Left ventricle myocardium superior (tissue), 1 donor: ENCODE measurements at places on chromosomes 6 and 20. TPM values are rescaled to one million over a fixed set of nuclear protein-coding genes. Genes with fewer than 3 reads are reported as not detected.

BPIFB1 gene
- not detected for total RNA-seq

DNA sequence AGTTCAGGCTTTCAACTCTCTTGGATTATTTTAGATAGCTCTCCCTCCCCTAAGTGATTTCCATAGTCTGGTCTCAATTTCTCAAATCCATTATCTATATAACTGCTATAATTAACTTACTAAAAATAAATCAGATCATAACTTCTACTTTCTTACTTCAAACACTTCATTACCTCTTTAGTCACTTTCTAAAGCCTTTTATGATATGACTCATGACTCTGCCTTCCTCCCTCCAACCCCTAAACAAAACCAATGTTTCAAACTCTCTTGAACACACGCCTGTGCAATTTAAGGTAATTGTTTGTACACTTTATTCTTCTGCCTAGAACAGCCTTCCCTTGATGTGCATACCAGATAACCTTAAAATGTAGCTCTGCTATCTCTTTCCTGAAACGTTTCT is 100.5 kb downstream of the LMBRD1 start:
- no peak for DNase-seq

LY6G6C gene
- total RNA-seq: not detected

DNA sequence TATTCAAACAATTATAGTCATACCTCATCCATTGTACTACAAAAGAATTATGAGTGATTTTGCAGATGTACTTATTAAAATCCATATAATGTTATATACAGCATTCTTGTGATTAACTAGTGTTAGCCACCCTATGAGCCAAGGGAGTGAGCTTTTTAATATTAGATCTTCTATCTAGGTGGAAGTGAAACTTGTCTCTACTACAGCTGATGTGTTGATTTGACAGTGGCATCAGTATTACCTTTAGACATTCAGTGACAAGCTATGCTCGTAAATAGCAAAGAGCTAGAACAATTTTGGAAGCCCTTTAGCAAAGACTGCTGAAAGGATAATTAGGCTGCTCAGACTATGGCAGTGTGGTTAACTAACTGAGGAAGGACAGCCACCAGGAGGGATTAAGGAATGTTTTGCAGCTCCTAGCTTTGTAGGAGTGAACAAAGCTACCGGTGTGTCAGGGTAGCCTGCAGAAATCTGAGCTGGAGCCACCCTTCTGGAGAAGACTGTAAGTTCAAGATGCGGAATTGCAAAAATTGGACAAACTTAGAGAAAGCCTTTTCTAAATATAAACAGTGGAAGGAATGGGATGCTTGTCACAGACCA is 73.7 kb downstream of the AFG1L start:
- no peak for DNase-seq
